ENCODE measurements at places on chromosomes 5 and 9.

DNA sequence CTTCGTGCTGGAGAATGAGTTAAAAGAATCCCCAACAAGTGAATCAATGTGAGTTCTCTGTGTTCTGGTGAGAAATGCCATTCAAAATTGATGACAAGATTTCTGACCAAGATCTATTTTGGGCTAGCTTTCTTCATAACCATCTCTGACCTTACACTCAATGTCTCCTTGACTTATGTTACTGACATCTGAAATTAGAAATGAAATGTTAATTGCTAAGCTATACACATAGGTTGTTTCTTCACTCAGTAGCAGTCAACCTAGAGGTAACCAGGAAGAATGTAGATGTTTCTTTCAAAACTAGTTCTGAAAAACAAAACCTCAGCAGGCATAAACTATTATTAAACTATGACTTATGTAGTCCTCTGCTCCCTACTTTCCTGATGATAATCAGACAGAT lies 2220.7 kb upstream of the C9orf72 start:
- DNase-seq: no peak

DNA sequence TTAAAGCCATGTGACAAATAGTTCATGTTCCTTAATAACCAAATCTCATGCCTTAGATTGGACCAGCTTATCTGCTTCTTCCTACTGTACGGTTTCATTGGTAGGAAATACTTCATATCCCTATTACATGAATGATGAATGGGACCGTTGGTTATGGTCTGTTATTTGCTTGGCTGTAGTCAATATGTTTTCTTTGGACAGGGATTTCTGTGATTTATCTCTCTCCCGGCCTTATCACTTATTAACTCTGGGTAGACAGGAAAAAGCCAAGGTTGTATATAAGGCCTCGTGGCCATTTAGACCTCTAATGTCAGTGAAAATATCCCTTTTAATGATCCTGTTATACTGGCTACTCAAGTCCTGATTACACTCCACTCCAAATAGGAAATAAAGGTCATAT lies 330.6 kb downstream of the EBF1 start:
- peak; percentile 4 for DNase-seq

- no peak for DNase-seq
Observed at GRCh38 chr5:156531199-156531598, 204.2 kb downstream of the SGCD start.

DNA sequence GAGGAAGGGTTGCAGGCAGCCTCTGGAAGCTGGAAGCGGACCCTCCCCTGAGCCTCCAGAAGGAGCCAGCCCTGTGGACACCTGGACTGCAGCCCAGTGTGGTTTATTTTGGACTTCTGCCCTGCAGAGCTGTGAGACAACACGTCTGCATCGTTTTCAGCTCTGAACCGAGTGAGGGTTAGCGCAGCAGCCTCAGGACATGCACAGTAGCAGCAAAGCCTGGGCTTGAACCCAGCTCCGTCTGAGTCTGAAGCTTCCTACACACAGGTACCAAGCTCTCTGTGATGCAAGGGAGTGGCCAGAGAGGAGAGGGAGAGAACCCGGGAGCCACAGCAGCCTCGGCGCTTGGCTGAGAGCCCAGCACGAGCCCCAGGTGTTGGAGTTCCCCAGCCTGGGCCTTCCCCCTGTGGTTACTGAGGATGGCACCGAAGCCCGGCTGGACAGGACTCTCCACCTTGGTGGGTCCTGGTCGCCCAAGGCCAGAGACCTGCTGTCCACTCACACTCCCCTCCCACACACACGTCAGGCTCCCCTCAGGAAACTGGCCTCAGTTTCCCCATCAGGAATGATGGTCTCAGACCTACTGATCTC lies 128.2 kb downstream of the OLFM1 start:
- DNase-seq: peak; percentile 52

DNA sequence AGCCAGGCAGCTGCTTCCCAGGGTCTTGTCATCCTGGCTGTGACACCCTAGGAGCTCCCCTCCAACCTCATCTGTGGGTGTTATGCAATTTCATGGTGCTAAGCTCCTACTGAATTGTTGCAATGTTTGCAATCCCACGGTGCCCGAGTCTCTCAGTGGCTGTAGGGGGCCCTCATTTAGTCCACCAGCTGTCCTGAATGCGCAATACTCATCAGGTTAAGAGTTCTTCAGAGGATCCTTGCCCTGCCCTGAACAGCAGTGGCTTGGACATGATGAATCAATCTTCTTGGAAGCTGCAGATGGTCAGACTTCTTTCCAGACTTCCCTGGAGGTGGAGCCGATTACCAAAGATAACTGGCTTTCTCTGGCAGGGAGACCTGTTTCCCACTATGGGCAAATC lies 584.1 kb downstream of the CCDC171 start:
- no peak for DNase-seq

DNA sequence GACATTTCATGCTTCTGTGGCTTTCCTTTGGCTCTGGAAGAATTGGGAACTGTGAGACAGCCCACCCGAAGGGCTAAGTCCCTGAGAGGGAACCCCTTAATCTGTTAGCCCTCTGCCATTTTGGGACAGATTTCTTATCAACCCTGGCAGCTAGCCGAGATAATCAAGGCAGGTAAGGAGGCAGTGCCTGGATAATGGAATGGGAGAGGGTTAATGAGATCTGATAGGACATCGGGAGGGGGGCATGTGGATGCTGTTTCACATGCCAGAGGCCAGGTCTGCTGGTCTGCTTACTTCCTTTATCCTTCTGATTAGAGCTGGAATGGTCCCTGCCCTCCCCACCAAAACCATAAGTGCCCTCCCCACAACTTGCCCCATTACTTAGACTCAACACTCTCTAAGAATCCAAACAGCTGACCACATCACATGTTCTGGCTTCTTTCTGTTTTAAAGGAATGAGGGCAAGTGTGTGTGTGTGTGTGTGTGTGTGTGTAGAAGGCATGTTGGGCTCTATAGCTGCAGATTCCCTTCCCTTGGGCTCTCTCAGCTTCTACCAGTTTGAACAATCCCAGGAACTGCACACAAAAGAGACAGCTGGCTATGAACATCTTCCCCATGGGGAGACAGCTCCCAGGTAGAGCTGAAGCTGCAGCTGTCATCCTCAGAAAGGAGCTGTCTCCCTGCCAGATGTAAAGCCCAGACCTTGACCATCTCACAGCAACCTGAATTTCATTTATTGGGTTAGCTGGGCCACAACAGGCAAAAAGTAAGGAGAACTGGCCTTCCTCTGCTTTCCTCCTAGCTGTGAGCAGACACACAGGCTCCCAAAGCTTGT lies 221.3 kb downstream of the PIK3R1 start:
- peak; percentile 83 for DNase-seq

DNA sequence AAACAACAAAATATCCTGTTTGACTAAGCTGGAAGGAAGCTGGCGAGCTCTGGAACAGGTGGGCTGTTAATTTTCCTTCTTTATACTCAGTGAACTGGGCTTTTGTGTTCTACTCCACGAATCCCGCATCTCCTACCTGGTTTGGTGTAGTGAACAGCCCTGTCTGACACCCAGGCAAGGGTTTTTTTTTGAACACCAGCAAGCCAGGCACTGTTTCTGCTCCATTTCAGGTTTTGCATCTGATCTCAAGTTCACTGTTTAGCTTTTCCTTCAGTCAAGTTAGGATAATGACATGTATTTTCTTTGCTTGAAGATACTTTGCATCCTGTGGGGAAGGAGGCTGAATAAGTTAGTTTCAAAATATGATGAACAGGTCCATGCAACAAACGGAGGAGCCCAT lies 204.5 kb downstream of the SEMA6A start:
- DNase-seq: no peak

- no peak for DNase-seq
Observed at GRCh38 chr5:89190515-89191265, 307.7 kb upstream of the MEF2C start.
